Neural crest cell (in vitro differentiated cells): ENCODE measurements at places on chromosomes 11 and 22. TPM values are rescaled to one million over a fixed set of nuclear protein-coding genes. Genes with fewer than 3 reads are reported as not detected.

DNA sequence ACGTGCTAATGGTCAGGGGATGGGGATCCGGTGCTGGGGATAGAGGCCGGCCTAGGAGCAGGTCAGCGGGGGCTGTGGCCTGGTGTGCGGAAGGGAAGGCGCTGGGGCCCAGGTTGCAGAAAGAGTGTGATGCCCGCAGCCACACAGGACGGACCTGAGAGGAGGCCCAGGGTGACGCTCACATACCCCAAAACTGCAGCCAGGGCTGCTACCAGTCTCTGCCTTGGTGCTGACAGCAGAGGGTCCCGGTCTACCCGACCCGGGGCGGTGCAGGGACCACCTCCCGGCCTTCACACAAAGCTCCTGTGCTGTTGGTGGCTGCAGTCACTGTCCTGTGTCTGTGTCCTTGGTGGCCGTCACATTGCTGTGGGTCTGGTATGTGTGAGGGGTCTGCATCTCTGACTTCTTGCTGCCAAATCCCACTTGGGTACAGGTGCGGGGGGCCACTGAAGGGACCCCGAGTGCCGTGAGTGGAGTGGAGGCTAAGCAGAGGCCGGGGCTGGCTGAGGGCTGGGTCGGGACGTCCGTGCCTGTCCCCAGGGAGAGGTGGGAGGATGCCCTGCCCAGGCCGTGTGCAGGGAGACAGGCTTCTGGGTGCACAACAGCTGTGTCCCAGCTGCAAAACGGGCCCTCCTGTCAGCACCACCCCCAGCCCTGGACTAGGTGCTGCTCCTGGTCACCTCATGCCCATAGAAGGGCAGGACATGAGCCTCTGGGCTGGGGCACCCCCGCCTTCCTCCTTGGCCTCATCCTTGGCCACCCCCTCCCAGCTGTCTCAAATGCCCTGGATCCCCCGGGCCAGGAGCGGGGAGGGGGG lies 1.5 kb downstream of the LSP1 start:
- no peak for DNase-seq
- no peaks in the 10 kb centered on the region for H3K27me3 ChIP-seq
- H3K4me1 ChIP-seq = no peaks in the 10 kb centered on the region
- H3K27ac ChIP-seq = no peak overlapping the region

DNA sequence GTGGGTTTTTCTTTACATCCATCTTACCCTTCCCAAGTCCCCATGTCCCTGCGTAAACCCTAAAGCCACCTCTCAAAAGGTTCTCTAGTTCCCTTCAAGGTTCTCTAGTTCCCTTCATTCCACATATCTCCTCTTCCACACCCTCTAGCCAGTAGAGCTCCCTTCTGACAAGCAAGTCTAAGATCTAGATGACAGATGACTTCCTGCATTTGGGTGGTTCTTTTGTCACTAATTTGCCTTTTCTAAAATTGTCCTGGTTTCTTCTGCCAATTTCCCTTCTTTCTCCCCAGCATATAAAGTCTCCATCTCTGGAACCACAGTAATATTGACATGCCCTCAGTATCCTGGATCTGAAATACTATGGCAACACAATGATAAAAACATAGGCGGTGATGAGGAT lies 7.8 kb downstream of the CD3E start:
- no peak overlapping the region for H3K27ac ChIP-seq
- H3K27me3 ChIP-seq = peaks cover 50% of the 10 kb centered on the region
- DNase-seq = no peak

GRCh38 chr11:78061088-78061920 lies 2.4 kb upstream of the THRSP start:
- H3K4me1 ChIP-seq = no peaks in the 10 kb centered on the region
- H3K27me3 ChIP-seq = no peaks in the 10 kb centered on the region
- no peaks in the 10 kb centered on the region for H3K36me3 ChIP-seq

Gene GRM5
- 0.45 and 0.49 TPM in 2 replicates for total RNA-seq

DNA sequence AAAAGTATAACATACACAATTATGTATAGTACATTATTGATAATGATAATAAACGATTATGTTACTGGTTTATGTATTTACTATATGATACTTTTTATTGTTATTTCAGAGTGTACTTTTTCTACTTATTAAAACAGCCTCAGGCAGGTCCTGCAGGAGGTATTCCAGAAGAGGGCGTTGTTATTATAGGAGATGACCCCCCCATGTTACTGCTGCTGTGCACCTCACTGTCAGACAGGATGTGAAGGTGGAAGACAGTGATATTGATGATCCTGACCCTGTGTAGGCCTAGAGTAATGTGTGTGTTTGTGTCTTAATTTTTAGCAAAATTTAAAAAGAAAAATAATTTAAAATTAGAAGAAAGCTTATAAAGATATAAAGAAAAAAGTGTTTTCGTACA lies 57.6 kb downstream of the REXO2 start:
- H3K4me1 ChIP-seq = no peaks in the 10 kb centered on the region
- H3K4me3 ChIP-seq = no peak overlapping the region
- DNase-seq = no peak
- no peaks in the 10 kb centered on the region for H3K27me3 ChIP-seq

Gene FAT3
- total RNA-seq = 34.2 and 39.2 TPM in 2 replicates

Gene CCDC81
- 2.1 and 2.8 TPM in 2 replicates for total RNA-seq

- no peaks in the 10 kb centered on the region for H3K36me3 ChIP-seq
- peaks cover 5% of the 10 kb centered on the region for H3K27me3 ChIP-seq
- H3K27ac ChIP-seq = no peak overlapping the region
- H3K4me1 ChIP-seq = peaks cover 3% of the 10 kb centered on the region
These were observed 683.5 kb upstream of the CCDC179 start for GRCh38 chr11:23543651-23544222.

DNA sequence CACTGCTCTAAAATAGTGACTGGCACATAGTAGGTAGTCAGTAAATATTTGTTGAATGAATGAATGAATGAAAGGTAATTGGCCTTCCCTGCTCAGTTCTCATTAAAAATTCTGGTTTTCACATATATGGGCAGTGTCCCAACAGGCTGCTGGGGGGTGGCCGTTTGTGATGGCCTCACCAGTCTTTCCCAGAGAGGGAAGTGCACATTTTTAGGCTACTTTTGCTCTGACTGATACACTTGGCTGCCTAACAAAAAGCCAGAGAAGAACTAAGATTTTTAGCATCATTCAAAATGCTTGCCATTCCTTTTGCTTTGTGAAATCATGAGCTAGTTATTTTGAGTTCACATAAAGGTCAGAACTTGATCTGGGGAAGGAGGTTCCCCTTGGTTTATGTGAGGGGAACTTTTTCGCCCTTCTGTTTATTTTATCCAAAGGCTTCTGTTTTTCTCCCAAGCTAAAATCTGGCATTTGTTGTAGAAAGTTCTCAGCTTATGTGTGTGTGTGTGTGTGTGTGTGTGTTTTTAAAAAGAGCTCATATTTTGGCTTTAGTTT lies 83.1 kb downstream of the PTPRJ start:
- H3K4me1 ChIP-seq = peaks cover 35% of the 10 kb centered on the region
- no peak overlapping the region for H3K4me3 ChIP-seq
- H3K27ac ChIP-seq = no peak overlapping the region
- H3K27me3 ChIP-seq = no peaks in the 10 kb centered on the region
- no peak for DNase-seq

DNA sequence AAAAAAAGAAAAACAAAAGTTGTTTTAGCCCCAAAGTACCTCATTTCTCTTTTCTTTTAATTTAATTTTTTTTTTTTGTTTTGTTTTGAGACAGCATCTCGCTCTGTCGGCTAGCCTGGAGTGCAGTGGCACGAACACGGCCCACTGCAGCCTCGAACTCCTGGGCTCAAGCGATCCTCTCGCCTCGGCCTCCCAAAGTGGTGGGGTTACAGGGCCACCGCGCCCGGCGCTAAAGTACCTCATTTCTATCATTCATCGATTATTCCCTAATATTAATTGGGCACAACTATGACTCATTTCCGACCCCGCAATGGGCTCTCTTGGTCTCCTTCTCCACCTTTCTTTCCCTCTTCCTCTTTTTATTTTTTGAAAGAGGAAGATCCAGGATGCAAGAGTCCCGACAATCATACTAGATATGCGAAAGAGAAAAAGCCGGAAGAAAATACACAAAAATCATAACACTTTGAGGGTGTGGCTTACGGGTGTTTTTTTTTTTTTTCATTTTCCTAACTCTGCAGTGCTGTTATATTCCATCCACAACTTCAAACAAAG lies 475 bp upstream of the AIP start:
- H3K27ac ChIP-seq = no peak overlapping the region
- H3K36me3 ChIP-seq = peaks cover 7% of the 10 kb centered on the region
- DNase-seq = no peak
- peak overlapping the region; percentile 91 for H3K4me3 ChIP-seq

DNA sequence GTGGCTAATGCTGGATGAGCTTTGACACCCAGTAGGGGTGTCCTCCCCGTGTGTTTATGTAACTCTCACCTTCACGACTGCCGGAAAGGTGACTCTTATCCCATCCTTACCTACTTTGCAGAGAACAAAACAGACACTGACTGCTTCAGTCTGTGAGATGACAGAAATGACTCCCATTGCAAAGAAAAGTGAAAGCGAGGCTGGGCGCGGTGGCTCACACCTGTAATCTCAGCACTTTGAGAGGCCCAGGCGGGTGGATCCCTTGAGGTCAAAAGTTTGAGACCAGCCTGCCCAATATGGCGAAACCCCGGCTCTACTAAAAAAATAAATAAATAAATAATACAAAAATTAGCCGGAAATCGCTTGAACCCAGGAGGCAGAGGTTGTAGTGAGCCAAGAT lies 106.4 kb upstream of the ANO1 start:
- H3K27me3 ChIP-seq = no peaks in the 10 kb centered on the region
- no peak overlapping the region for H3K27ac ChIP-seq

- no peak overlapping the region for H3K4me3 ChIP-seq
- no peak overlapping the region for H3K27ac ChIP-seq
- no peak for DNase-seq
- H3K27me3 ChIP-seq = no peaks in the 10 kb centered on the region
These were observed 40.2 kb downstream of the TSPAN18 start for GRCh38 chr11:44766972-44767278.

GRCh38 chr11:59614277-59615119 lies 1.1 kb downstream of the OSBP start:
- peak overlapping the region; percentile 40 for H3K27ac ChIP-seq
- DNase-seq = no peak
- H3K27me3 ChIP-seq = no peaks in the 10 kb centered on the region

GRCh38 chr22:19713650-19714311 lies 522 bp upstream of the SEPTIN5 start:
- peak; percentile 45 for DNase-seq
- H3K27ac ChIP-seq = no peak overlapping the region
- peaks cover 22% of the 10 kb centered on the region for H3K27me3 ChIP-seq
- H3K4me3 ChIP-seq = peak overlapping the region; percentile 81
- no peaks in the 10 kb centered on the region for H3K36me3 ChIP-seq

Gene UQCR10
- total RNA-seq = 116 and 120 TPM in 2 replicates

GRCh38 chr11:73295241-73295995 lies 12.7 kb upstream of the ARHGEF17 start:
- no peaks in the 10 kb centered on the region for H3K36me3 ChIP-seq
- no peak overlapping the region for H3K27ac ChIP-seq
- H3K4me1 ChIP-seq = peaks cover 4% of the 10 kb centered on the region
- H3K4me3 ChIP-seq = no peak overlapping the region
- H3K27me3 ChIP-seq = no peaks in the 10 kb centered on the region

- no peak for DNase-seq
- H3K27me3 ChIP-seq = peaks cover 5% of the 10 kb centered on the region
- H3K36me3 ChIP-seq = no peaks in the 10 kb centered on the region
- H3K4me1 ChIP-seq = no peaks in the 10 kb centered on the region
- no peak overlapping the region for H3K27ac ChIP-seq
These were observed 68.1 kb downstream of the PDE2A start for GRCh38 chr11:72605973-72606747.

Gene AIFM3
- total RNA-seq = 0.79 and 0.84 TPM in 2 replicates

Gene DNAJB7
- total RNA-seq = not detected in 2 replicates

GRCh38 chr11:134497586-134497985 lies 85.5 kb upstream of the B3GAT1 start:
- no peak overlapping the region for H3K4me3 ChIP-seq
- DNase-seq = no peak
- peaks cover 6% of the 10 kb centered on the region for H3K36me3 ChIP-seq

DNA sequence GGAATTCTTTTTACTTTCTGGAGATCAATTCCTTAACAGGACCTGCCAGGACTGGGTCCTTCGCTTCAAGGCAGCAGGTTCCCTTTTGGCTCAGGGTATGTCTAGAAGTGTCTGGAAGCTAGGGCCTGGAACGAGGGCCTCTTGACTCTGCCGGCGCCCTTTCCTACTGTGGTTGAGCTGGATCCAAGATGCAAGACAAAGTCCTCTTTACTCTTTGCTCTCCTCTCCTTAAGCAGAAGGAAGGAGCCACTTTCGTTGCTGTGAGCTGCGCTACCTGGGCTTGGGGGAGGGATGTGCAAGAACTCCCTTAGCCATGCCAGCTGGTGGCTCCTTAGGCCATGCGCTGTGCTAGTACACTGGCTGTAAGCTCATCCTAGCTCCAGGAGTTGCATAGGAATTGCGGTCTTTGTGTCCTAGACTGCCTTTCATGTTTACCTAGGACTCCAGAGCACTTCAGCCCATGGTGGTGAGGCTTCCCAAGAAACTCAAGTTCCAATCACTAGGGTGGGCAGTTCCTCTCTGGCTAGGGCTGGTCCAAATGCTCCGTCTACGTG lies 18.1 kb downstream of the GLB1L2 start:
- no peaks in the 10 kb centered on the region for H3K4me1 ChIP-seq
- no peak for DNase-seq
- H3K4me3 ChIP-seq = no peak overlapping the region
- peaks cover 6% of the 10 kb centered on the region for H3K36me3 ChIP-seq
- H3K27me3 ChIP-seq = no peaks in the 10 kb centered on the region

- H3K4me3 ChIP-seq = peak overlapping the region; percentile 92
- no peak overlapping the region for H3K27ac ChIP-seq
- no peak for DNase-seq
- H3K4me1 ChIP-seq = peaks cover 45% of the 10 kb centered on the region
- peaks cover 24% of the 10 kb centered on the region for H3K36me3 ChIP-seq
- H3K27me3 ChIP-seq = peaks cover 34% of the 10 kb centered on the region
These were observed 5.0 kb downstream of the CCND1 start for GRCh38 chr11:69645801-69646492.

GRCh38 chr11:3902441-3902840 lies 47.0 kb downstream of the STIM1 start:
- H3K27me3 ChIP-seq = no peaks in the 10 kb centered on the region
- H3K27ac ChIP-seq = no peak overlapping the region
- no peak for DNase-seq
- H3K4me3 ChIP-seq = no peak overlapping the region
- peaks cover 22% of the 10 kb centered on the region for H3K4me1 ChIP-seq
- H3K36me3 ChIP-seq = no peaks in the 10 kb centered on the region

DNA sequence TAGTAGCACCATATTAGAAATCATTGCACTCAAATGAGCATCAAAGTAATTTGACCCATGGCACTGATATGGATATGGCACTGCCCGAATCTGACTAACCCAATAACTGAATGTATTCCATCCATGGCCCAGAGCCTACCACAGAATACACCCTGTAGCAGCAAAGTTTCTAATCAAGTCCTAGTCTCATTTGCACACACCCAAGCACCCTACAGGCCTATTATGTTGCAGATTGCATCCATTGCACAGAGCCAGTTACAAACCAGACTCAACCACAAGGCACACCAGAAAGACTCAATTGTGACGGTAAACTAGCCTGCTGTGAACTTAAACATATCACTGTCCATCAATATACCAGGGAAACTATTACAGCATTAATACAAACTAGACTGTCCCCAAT lies 6.5 kb downstream of the OR52E5 start:
- H3K36me3 ChIP-seq = no peaks in the 10 kb centered on the region
- peaks cover 2% of the 10 kb centered on the region for H3K27me3 ChIP-seq
- no peak overlapping the region for H3K4me3 ChIP-seq
- H3K4me1 ChIP-seq = no peaks in the 10 kb centered on the region
- no peak for DNase-seq
